NCI-H187 (cell line): ENCODE measurements at places on chromosomes 5 and 9.

DNA sequence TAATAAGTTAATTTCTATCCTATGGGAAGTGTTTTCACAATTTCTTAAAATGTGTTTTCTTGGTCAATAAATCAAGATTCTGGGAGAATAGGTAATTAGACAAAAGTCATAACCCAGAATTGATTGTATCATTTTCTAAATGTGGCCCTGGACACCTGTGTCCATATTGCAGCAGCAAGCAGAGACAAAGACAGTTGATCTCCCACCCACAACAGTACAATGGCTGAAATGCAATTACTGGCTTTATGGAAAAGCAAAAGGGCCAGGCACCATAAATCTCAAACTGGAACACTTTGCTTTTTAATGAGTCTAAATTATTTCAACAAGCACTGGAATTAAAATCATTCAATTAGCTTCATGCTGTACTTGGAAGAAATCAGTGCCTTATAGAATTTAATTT is 157.2 kb downstream of the ESM1 start:
- DNase-seq, result no peak

DNA sequence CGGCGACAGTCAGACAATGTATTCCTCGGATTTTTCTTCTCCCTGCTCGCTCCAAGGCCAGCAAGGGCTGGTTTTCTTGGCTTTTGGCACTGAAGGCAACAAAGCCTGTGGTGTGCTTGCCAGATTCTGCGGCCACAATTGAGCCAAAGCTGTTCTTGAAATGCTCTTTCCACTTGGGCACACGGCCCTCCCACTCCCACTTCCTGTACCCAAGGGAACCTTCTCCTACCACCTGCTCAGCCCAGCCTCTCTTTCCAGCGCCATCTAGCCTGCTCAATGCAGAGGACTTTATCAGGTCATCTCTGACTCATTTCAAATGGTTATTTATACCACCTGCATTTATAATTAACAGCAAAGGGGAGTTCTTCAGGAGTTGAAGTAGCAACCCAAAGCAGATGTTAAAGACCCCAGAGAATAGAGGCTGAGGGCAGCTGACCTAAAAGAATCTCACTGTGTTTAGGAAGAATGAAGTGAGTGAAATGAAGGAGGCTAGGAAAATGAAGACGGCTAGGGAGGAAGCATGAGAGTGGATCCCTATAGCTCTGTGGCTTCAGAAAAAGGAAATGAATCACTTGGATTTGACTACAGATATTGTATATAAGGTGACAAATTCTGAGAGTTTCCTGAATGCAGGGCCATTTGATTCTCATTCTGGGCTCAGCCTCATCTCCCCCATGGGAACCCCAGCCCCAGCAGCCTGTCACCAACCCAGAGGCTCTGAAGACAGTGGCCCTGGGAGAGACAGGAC is 439.0 kb downstream of the ENC1 start:
- peak; percentile 26 for DNase-seq

DNA sequence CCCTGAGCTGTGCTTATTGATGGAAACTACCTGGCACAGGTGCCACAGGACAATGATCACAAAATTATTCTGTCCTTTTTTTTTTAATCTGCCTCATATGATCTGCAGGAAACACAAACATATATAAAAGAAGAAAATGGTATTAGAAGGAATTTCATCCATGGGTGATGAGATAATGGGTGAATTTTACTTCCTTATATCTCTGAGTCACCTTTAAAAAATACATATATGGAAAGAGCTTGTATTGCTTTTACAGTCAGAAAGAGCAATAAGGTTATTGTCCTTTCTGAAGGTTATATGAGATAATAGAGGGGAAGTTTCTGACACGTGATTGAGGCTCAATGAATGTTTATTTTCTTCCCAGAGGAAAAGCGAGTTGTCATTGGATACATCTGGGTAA is 31.6 kb downstream of the NEURL1B start:
- DNase-seq, result no peak

DNA sequence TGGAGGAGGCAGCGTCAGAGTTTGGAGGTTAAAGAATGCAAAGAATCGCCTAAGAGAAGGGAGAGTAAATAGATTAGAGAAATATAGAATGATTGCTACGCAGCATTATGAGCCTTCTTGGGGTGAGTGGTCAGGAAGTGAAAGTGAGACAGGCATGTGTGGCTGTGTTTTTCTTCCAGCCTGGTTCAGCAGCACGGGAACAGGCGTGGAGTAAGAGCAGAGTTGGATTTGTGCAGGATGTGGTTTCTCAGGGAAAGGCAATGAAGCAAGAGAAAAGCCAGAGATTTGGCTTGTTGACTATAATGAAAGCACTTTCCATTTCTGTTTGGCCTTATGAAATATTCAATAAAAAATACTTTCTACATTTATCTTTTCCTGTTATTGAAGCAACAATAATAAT is 34.3 kb upstream of the FRMD3 start:
- DNase-seq, result no peak

DNA sequence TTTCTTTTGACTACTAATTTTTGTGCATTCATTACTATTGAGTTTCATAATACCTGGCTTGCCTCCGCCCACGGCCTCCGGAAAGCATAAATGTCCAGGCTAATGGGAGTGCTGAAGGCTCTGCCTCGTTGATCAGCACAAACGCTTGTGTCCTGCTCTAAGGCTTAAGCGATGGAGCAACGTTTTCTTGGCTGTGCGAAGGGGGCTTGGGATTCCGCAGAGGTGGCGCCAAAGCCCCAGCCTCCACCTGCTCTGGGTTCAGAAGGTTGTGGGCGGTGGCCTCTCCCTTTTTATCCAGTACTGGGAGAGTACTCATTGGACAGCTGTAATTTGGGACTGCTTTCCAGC is 19.7 kb downstream of the ANXA2R start:
- DNase-seq, result peak; percentile 67

GRCh38 chr9:37936965-37937364 is 33.0 kb upstream of the SLC25A51 start:
- DNase-seq, result no peak

DNA sequence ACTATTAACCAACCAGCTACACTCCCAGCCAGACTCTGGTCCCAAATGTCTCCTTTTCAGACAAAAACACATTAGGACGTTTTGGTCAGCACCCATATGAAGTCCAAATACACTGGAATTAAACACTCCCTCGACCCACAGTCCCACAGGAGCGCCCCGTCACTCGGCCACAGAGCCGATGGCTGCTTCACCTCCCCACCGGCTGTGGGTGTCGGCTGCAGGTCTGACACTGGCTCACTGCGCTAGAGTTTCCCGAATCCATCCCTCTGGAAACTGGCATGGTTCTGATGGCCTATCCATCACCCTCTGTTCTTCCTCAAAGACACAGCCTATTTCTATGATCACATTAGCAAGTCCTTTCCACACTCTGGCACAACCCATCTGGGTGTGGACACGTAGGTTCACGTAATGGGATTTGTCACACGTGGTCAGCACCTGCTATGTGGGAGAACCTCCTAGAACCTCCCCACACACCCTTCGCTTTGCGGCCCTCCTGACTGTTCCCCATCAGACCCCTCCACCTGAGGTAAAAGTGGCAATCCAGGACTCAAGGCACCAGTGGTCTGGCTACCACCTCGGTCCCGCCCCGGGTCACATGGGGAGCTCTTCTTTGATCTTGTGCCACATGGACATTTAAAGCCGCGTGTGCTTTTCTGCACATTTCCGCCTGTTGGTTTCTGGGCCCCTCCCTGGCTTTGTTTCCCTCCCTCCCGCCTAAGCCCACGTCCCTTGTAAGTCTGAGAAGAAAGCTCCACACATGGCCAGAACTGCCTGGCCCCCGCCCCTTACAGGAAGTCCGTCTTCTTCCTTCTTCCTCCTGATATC is 131.1 kb upstream of the PHYKPL start:
- DNase-seq, result no peak

- no peak for DNase-seq
Observed at GRCh38 chr5:98455665-98456064, 317.8 kb upstream of the RGMB start.

DNA sequence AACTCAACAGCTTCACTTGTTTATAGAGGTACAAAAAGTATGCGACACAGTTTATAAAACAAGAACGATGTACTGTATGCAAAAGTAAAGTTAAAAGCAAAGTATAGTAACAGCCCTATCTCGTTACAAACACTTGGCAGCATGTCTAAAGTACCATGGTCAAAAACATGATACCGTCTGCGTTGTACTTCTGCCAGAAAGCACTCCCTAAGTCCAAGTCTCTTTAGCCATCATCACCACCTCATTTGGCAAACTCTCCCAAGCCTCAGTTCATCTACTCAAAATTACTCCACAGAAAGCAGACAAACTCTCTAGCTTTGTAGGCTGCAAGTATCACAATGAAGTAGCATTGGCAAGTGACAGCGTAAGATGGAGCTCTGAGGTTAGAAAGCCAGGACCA is 73.4 kb downstream of the NFIB start:
- DNase-seq, result no peak

DNA sequence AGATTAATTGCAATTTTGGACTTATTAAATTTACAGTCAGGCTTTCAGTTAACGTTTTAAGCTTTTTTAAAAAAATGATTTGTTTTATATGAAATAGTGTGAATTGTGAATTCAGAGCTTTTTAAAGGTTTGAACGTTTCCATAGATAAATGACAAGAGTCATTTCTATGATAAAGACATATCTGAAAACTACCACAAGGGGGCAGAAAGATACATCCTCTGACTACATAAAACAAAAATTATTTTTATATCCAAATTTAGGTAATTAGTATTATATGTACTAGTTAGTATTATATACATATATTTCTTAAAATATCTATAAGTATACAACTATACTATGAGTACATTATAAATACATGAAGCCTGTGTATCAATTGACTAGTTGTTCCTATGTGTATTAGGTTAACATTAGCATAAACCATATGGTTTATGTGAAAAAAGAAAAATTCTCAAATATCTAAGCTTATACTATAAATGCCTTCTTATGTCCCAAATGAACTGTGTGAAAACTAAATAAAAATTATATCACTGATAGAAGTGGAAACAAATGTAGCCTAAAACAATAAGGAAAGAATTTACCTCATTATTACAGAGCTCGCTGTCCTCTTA is 155.2 kb downstream of the MEF2C start:
- no peak for DNase-seq

GRCh38 chr5:138549414-138549813 is 6.4 kb upstream of the ETF1 start:
- DNase-seq, result no peak

DNA sequence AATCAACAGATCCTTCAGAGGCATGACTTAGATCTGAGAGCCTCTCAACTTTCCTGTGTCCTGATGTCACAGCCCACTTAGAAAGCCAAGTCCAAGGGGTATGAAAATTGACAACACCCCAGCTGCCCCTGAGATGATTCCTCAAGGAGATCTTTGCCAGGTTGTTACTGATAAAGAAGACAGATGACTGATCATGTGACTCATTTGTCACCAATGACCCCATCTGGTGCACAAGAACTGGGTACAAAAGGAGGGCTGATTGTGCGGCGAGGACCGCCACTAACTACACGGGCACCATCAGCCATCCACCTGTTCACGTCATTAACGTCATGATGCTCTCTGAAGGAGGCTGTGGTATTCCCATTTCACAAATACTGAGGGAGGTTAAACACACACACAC is 583.2 kb upstream of the KLF4 start:
- DNase-seq, result no peak

DNA sequence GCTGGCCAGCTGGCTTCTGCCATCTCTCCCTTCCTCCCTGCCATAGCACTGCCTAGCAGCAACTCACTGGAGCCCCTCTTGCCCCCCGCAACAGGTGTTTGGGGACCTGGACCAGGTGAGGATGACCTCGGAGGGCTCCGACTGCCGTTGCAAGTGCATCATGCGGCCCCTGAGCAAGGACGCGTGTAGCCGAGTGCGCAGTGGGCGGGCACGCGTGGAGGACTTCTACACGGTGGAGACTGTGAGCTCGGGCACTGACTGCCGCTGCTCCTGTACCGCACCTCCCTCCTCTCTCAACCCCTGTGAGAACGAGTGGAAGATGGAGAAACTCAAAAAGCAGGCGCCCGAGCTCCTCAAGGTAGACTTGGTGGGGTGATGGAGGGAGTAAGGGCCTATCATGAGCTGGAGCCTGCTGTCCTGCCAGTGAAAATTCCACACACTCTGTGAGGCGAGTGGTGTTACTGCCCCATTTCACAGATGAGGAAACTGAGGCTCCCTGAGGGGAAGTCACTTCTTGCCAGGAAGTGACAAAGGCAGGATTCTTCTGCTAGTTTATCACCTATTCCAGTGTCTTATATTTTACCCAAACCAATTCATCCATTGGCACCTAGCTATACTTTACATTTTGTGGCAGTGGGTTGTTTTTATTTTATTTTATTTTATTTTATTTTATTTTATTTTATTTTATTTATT is 10.1 kb downstream of the OLFML2A start:
- no peak for DNase-seq

DNA sequence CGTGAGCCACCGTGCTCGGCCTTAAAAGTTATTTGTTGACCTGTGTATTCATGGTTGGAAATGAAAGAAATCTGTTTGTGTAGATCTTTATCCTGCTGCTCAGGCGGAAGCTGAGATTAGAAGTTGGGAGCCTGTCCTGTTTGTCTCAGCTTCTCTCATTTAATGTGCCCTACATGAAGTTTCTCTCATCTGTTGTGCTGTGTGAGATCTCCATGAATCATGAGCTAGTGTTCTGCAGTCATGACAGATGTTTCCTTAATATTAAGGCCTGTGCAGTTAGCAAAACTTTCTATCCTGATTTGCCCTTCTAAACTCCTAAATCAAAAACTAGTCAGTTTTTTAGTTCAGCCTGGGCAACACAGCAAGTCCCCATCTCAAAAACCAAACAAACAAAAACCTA is 59.5 kb downstream of the FAM78A start:
- no peak for DNase-seq

DNA sequence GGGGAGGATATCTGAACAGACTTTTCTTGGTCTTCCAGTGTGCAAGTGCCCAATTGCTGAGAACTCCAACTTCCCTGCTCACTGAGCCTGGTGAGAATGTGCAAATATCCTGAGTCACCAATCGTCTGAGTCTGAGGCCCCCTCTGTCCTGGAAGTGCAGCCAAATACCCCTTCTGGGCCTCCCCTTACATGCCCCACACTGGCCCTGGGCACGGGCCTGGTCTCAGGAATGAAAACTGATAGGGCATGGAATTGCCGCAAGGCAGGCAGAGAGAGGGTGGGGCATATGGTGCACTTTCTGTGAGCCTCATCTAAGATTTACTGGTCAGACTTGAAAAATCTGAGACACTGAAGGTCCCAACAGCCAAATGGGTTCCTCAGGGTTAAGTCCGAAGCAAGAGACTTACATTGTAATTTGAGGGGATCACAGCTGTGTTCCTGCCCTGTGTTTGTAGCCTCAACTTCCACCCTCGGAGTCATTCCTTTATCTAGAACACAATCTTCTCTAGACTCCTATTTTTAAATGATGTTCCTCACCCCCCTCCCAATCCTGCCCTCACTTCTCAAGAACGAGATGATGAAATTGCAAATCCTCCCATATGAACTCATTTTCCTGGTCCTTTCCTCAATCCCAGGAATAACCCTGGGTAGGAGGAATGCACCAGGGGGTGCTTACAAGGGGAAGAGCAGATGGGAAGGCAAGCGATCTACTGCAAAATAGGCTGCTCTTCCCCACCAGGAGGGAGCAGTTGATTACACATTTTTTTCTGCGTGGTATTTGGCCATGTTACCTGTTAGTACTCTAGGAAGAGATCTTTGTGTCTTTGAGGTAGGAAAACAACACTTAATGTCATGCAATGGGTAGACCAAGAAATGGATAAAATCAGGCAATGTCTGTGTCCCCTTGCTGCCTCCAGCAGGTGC is 34.6 kb upstream of the ARHGAP26 start:
- no peak for DNase-seq

GRCh38 chr5:68730220-68730978 is 363.4 kb upstream of the SLC30A5 start:
- DNase-seq, result no peak

GRCh38 chr9:117622347-117622746 is 81.9 kb upstream of the TLR4 start:
- no peak for DNase-seq
